ENCODE measurements at places on chromosomes 12 and 14.

DNA sequence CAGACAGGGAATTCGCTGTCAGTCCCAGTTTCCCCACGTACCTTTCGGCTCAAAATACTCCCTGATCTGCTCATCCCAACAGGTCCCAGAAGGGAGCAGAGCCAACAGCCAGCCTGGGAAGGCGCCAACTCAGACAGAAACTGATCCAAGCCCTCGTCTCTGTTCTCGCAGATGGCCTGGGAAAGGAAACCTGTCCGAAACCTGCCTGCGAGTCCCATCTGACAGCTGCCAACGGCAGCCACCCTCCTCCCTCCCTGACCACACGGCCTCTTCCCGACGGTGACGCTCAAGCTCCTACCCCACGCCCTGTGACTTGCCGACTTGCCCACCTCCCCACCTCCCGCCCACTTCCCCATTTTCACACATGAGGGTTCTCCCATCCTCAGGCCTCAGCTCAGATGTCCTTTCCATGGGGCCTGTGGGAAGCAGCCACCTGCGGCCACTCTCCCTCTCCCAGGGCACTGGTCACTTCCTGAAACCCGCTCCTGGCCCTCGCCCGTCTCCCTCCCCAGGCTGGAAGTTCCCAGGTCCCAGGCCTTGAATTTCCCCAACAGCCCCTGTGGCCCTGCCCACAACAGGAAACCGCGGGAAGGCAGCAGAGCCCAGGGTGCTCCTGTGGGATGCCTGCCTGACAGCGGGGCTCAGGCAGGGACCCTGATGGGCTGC is 60.9 kb upstream of the FBRSL1 start:
- DNase-seq: no peak

GRCh38 chr12:10031321-10031720 is 839 bp downstream of the CLEC9A start:
- peak; percentile 70 for DNase-seq

DNA sequence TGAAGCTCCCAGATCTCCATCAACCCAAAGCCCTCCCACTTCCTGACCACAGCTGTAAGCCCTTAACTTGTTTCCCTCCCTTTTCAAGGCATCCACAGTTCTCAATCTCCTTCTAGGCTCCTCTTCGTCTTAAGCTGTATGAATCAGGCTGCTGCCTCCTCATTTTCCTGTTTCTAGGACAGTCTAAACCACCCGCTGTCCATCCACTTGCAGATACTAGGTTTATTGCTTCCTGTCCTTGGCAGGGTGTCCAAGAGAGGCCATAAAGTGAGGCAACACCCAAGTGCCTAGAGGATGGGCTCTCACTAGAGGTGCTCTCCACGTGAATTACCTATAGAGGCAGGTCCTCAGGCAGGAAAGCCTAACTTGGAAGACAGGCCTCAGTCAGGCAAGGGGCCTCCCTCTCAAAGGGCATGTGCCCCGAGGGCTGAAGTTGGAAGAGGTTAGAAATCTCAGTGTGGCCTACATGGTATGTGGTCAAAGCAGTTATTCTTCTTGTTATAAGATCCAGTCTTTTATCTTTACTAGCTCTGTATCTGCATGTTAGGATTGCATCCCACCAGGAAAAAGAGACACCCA is 8.8 kb upstream of the TMEM106C start:
- peak; percentile 47 for DNase-seq

GRCh38 chr14:97571866-97572555 is 774.8 kb downstream of the VRK1 start:
- no peak for DNase-seq

GRCh38 chr12:19190292-19191031 is 60.9 kb downstream of the PLEKHA5 start:
- peak; percentile 74 for DNase-seq

DNA sequence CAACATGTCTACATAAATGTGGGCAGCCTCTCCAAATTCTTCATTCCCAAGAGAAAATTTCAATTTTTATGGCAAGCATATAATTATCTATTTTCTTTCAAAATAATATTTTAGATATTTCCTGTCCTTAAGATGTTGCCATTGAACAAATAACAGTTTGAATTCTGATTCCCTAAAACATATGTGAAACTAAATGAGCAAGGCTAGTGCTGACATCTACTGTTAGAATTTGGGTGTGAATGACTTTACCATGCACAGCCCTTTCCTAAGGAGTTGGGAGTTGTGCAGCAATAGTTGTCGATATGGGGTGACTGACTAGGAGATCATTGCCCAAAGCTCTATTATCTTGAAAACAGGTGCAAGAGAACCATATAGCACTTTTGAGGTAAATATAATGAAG is 108.2 kb upstream of the SLC38A4 start:
- DNase-seq: peak; percentile 70

DNA sequence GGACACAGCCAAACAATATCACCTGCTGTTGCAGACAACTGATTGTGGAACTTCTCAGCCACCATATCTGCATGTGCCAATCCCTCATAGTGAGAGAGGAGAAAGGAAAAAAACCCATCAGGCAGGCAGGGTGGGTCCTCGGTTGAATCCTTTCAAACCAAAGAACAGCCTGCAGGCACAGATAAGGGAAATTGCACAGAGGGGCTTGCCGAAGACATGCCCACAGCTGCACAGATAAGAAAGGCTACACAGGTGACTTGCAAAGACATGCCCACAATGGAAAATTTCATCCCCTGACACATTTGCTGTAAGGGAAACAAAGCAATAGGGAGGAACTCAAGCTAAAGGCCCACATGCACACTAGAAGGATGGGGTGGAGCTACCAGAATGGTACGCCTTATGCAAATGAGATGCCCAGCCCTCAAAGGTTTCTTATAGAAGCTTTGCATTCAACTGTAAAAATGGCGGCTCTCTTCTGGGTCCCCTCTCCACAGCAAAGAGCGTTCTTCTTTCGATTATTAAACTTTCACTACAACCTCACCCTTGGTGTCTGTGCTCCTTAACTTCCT is 170.0 kb upstream of the TMPO start:
- DNase-seq: no peak

GRCh38 chr14:92555465-92556111 is 42.0 kb downstream of the RIN3 start:
- no peak for DNase-seq

DNA sequence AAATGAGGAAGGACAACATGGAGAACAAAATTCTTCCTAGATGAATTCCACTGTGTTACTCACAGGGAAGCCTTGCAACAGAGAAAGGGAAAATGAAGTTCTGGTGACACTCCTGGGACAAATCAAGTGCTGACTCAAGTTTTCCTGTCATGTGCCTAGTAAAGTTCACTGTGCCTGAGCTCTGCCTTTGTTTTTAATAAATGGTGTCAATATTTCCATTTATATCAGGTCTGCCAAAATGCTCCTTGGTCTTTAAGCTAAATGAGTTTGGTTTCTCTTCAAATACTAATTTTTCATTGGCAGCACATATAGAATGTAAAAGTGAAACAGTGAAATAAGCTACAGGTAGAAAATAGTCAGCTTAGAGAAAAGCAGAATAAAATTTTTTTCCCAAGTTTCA is 33.0 kb downstream of the HIGD1C start:
- peak; percentile 85 for DNase-seq

GRCh38 chr12:16076557-16076956 is 165.4 kb downstream of the DERA start:
- DNase-seq: peak; percentile 38

- no peak for DNase-seq
Observed at GRCh38 chr14:98957211-98958047, 314.6 kb downstream of the BCL11B start.

GRCh38 chr14:43647302-43647701 is 859.8 kb downstream of the FSCB start:
- DNase-seq: no peak

- DNase-seq: no peak
Observed at GRCh38 chr14:99077076-99077843, 194.7 kb downstream of the BCL11B start.

DNA sequence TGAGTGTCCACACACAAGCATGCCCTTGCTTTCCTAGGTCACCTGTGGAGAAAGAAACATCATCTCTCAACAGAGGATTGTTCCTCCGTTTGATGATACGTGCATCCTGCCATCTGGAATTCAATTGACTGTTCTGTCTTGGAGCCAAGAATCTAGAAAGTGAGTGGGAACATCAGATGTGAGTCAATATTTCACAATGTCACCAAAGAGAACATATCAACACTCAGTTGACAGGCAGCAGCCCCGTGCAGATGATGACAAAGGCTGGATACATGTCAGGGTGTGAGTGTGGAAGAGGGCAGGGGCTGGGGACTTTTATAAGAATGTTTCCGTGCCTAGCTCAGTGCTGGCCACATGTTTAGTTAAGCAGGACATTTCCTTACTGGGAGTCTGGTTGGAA is 76.1 kb downstream of the TBC1D30 start:
- DNase-seq: peak; percentile 48

GRCh38 chr12:93989949-93990348 is 158.4 kb upstream of the PLXNC1 start:
- DNase-seq: no peak

- no peak for DNase-seq
Observed at GRCh38 chr14:46404865-46405811, 246.4 kb downstream of the RPL10L start.

GRCh38 chr14:35193161-35193560 is 70.8 kb downstream of the PRORP start:
- no peak for DNase-seq

DNA sequence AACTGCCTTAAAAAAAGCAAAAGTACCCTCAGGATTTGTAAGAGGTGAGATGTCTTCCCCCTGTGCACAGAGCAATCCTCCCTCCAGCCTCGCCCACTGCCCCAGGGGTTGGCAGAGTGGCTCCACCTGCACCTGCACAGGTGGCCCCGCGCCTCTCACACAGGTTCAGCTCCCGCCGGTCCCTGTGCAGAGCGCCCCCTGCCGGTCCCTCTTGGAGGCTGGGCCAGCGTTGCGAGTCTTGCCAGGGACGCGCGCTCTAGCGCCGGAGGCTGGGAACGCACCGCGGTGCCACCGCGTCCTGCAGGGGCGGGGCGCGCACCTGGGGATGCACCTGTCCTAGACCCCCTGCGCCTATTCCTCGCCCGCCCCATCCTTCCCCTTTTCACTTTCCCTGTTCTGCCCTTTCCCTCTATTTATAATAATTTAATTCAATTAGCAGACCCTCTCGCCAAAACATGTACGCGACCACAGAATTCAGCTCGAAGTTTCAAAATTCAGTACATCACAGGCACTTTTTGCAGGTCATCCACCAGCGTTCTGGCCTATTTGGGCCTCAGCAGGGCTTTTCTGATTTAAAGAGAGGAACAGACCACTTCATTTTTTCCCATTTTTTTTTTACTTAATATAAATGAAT is 618.6 kb downstream of the AACS start:
- no peak for DNase-seq

DNA sequence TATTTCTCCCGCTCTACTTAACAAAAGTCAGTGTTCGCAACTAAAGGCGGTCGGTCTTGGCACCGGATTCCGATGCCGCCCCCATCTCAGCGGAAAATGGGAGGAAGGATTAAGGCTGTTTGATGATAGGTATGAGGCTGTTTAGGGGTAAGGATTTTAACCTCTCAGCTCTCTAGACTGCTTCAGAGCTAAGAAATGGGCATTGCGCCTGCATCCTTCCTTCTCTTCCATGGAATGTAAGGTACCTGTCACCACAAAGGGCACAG is 1.4 kb downstream of the COCH start:
- DNase-seq: no peak

DNA sequence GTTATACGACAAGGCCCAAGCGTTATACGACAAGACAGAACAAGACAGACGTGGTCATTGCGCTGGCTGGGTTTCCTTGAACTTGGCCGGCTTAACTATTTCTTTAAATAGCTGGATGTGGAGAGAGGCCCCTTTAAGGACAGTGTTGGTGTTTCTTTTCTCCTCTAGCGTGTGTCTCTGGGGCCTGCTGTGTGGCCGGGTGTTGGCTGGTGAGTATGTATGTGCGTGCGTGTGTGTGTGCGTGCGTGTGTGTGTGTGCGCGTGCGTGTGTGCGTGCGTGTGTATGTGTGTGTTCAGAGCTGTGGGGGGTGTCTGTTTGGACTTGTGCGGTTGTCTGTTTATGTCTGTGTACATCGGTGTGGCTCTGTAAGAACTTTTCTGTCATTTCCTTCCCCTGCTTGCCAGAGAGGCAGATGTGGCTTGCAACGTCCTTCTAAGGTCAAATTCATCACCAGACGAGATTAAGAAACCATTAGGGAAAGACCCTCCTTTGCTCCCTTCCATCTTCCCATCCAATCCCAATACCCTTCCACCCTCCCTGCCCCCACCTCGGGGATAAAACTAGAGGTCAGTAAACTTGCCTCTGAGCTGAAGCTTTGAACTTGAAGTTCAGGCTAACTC is 78.6 kb upstream of the TBX3 start:
- DNase-seq: peak; percentile 25

GRCh38 chr14:104876251-104876699 is 11.2 kb downstream of the CEP170B start:
- peak; percentile 51 for DNase-seq

GRCh38 chr12:86513226-86513625 is 257.0 kb upstream of the MGAT4C start:
- no peak for DNase-seq

DNA sequence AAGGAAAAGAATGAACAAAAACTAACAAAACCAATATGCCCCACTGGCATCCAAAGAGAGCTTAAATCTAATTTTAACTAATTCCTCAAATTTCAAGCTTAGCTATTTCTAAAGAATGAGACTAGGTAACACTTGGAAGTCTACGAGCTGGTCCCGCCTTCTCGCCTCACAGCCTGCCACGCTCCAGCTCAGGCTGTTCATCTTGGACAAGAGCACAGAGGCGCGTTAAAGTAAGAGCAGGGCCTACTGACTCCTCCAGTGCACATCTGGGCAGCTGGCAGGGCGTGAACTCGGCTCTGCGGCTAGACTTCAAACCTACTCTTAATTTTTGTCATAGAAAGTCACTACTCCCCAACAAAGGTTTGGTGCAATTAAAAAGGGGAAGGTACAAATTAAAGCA is 64.6 kb downstream of the DICER1 start:
- DNase-seq: no peak

GRCh38 chr12:39368096-39368495 is 74.8 kb downstream of the KIF21A start:
- peak; percentile 13 for DNase-seq

GRCh38 chr14:71583194-71583593 is 349.0 kb upstream of the RGS6 start:
- DNase-seq: peak; percentile 68

- DNase-seq: peak; percentile 84
Observed at GRCh38 chr14:55514819-55515490, 65.1 kb upstream of the KTN1 start.

- peak; percentile 70 for DNase-seq
Observed at GRCh38 chr12:46983959-46984841, 95.2 kb upstream of the PCED1B start.

DNA sequence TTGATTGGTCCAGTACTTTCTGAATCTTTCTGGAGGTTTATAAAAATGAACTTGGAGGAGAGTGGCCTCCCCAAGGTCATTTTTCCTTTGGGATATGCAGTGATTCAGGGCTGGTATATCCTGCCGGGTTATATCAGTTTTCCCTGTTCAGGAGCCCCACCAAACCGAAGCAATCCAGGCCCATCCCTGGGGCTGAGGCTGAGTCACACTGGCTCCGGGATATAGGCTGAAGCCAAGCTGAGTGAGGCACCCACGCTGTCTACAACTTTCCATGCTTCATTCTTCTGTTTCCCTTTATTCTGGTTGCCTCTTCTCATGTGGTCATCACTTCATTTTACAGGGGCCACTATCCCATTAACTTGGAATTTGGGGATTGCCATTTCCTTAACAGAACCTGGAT is 3.4 kb downstream of the SSPN start:
- DNase-seq: peak; percentile 76
